ENCODE measurements at places on chromosomes 3 and 15.

DNA sequence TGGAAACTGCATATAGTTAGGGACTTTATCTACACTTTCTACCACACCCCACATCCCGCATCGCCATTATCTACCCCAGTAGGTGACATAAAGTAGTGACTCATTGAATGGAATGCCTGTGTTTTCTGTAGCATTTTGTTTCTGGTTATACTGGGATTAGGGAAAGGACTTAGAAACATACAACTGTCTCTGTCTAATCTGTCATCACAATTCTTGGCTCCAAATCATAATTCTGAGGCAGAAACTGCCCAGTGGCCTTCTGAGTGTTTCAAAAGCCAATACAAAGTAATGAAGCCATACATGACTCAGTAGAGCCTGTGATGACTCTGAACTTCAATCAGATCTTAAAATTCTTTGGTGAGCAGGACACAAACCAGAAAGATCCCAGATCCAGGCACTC is 115.7 kb upstream of the CHRM5 start:
- no peak for DNase-seq

GRCh38 chr3:191065181-191065805 is 133.7 kb upstream of the OSTN start:
- DNase-seq: no peak

GRCh38 chr15:100708916-100709315 is 106.5 kb downstream of the ASB7 start:
- DNase-seq: no peak

GRCh38 chr15:38414357-38414756 is 39.6 kb upstream of the FAM98B start:
- DNase-seq: no peak

DNA sequence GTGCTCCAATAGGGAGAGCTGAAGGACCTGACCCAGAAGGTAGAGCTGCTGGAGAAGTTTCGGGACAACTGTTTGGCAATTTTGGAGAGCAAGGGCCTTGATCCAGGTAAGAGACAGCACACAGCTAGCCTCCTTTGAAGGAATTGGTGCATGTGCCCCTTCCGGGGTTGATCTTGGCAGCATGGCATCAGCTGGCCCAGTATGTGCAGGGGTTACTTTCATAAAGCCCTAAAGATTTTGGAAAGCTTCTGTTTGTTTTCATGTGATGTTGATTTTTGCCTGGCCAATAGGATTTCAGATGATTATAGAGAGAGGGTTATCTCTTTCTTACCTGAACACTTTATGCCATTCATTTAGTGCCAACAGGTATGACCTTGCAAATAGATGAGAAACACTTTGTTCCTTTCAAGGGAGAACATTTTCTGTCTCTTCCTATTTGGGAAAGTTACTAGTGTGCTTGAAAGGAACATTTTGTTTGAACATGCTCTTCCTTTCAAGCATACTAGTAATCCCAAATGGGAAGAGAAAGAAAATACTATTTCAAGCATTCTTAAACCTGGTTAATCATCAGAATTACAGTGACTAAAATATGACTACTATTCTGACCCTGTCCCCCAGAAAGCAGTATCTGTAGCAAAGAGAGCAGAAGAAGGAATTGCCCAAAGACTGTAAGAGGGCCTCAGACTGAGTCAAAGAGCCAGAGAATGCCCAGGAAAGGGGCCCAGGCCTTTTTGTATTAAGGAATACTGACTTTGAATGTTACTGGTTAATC is 7.5 kb downstream of the KNSTRN start:
- DNase-seq: no peak

GRCh38 chr3:27714692-27715453 is 7.2 kb downstream of the EOMES start:
- no peak for DNase-seq

- no peak for DNase-seq
These were observed 19.0 kb downstream of the ARL14 start for GRCh38 chr3:160695915-160696327.

- no peak for DNase-seq
These were observed 84.7 kb downstream of the SEC22A start for GRCh38 chr3:123286308-123287023.

GRCh38 chr15:90664650-90665287 is 52.4 kb upstream of the BLM start:
- DNase-seq: no peak

DNA sequence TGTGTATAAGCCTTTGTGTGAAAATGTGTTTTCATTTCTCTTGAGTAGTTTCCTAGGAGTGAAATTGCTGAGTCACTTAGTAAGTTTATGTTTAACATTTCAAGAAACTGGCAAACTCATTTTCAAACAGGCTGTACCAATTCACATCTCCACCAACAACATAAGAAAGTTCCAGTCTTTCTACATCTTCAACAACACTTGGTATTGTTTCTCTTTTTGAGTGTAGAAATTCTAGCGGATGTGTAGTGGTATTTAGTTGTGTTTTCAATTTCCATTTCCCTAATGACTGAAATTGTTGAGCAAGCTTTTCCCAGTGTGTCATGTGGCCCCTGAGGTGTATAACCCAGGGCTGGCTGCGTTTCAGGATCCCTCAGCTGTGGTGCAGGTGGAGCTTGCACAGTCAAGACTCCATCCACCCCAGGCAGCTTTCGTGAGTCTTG is 258.5 kb downstream of the PDCD6IP start:
- DNase-seq: no peak

DNA sequence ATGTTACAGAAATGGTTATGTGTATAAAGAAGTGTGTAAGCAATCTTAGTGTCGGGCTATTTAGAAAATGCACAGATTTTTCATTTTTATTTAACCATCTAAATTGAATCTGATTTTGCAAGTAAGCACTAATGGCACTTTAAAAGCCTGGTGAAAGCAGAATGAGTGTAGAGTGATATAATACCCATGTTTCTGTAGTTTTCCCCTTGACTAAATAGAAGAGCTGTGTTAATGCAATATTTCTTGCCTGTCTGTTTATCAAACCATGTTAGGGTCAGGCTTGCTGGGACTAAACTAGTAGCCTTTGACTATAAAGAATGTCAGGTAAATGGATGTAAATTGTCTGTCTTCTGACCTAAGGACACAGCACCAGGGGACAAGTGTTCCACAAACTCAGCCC is 714.0 kb downstream of the CADM2 start:
- no peak for DNase-seq

- DNase-seq: no peak
These were observed 87.7 kb downstream of the LSM3 start for GRCh38 chr3:14266361-14266760.

GRCh38 chr15:70559265-70560239 is 203.8 kb downstream of the UACA start:
- DNase-seq: no peak

DNA sequence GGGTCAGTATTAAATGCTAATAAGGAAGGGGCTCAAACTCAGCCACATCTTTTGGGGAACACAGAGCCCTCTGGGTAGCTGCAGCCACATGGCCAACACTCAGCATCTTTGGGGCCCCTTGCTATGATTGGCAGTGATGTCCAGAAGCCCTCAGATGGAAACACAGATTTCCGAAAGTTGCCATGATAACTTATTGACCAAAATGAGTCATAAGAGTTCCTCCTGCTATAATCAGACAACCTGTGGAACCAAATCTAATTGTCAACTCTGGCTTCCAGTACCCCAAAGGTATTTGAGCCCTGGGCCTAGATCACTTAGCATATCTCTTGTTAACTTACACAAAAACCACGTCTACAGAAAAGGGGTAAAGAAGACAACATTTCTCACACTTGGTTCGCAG is 392.2 kb downstream of the KCNH8 start:
- no peak for DNase-seq

DNA sequence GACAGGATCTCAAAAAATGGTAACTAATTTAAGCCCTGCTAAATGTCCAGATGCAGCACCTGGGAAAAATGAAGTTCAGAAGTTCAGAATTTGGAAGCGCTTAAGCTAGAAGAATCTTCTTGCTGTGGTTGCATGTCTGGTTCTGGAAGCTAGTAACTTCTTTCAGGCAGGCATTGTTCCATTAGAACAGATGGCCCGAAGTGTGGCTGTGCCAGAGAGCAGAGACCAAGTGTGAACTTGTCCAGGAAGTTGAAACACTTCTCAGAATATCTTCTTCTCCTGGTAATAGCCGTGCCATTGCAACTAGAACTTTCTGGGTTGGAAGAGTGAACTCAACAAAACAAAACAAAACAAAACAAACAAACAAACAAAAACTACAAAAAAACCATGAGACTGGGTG is 80.0 kb downstream of the MITF start:
- no peak for DNase-seq

GRCh38 chr3:9100513-9100894 is 137.2 kb upstream of the RAD18 start:
- no peak for DNase-seq

- DNase-seq: no peak
These were observed 342.6 kb downstream of the MFSD1 start for GRCh38 chr3:159144472-159144871.

DNA sequence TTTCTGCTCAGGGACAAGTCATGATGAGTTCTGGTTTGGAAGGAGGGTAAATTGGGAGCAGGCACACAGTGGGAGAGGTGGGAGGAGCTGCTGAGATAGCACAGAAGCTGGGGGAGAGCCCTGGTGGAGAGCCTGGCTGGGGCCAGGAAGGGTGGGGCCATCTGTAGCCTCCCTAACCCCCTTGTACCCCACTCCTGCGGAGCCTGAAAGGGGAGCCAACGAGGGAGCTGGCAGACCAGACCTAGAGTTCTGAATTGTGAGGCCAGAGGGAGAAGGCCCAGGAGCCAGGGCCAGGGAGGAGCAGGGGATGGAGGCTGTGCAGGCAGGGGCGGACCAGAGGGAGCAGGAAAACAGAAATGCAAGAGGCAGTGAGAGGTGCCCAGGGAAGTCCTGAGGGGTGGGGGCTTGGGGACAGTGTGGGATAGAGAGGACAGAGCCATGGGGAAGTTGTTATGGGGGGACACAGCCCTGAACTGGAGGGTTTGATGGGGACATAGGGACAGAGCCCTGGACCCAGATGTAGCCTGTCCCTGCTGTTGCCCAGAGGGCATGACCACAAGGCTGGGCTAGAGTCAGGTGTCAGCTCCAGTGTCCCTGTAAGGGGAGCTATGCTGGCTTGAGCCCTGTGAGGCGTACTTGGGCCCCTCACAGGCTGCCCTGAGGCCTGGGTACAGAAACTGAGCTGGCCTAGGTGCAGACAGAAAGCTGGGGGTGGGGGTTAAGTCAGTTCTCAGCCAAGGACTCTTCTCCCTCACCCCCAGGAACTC is 1.2 kb downstream of the TMIE start:
- no peak for DNase-seq

DNA sequence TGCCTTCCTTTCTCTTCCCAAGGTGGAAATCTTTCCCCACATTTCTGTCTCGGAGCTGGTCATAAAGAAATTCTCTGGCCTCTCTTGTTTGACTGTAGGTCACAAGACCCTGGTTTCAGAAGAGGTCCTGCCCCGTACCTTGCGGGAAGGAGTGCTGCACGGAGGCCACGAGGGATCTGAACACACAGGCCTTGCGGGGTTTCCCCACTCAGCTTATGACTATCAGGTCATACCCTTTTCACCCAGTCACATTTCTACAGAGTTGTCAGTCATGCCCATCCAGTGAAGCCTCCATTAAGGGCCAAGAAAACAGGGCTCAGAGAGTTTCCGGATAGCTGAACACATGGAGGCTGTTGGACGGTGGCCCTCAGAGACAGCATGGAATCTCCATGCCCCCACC is 54.7 kb upstream of the ATP13A3 start:
- no peak for DNase-seq

DNA sequence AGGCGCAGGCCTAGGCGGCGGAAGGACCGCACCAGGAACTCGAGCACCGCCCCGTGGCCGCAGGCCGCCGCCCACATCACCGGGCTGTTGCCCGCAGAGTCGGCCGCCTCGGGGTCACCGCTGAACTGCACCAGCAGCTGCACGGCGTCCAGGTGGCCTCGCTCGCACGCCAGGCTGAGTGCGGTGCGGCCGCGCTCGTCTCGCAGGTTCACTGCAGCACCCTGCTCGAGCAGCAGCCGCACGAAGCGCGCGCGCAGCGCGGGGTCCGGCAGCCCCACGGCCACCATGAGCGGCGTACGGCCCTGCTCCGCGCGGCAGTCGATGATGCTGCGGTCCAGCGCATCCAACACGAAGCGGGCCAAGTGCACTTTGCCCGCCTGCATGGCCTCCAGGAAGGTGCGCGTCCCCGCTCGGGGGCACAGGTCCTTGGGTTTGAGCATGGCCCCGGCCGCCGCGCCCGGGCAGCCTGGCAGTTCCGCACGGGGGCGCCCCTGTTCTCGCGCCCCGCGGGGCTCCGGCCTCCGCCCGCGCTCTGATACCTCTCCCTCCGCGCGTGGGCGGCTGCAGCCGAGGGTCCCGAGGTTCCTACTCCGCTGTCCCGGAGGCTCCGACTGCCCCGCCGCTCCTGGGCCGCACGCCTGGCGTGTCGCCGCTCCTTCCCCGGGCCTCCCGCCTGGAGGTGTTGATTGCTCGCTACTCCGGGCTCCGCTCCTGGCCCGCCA is 556 bp downstream of the ANKRD63 start:
- no peak for DNase-seq

GRCh38 chr15:33155691-33156420 is 38.7 kb downstream of the FMN1 start:
- no peak for DNase-seq

- no peak for DNase-seq
These were observed 468.8 kb upstream of the SUCLG2 start for GRCh38 chr3:68123231-68123630.

DNA sequence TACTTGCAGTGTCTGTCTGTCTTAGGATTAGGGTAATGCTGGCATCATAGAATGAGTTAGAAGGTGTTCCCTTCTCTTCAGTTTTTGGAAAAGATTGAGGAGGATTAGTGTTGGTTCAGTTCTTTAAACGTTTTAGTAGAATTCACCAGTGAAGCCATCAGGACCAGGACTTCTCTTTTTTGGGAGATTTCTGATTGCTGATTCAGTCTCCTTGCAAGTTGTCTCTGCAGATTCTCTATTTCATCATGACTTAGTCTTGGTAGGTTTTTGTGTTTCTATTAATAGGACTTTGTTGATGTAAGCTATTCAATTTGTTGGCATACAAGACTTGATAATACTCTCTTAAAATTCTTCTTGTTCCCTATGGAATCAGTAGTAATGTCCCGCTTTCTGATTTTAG is 48.9 kb downstream of the STT3B start:
- no peak for DNase-seq

- no peak for DNase-seq
These were observed 1.6 kb downstream of the GABPB1 start for GRCh38 chr15:50353251-50353974.

GRCh38 chr15:94584833-94585244 is 353.5 kb downstream of the MCTP2 start:
- DNase-seq: no peak

GRCh38 chr3:143247073-143247472 is 127.5 kb downstream of the CHST2 start:
- DNase-seq: no peak

Data from NCI-H1436 treated with DMSO at 0.1 percent for 48 hours (cell line).